ENCODE measurements at places on chromosomes 11 and 22. TPM values are rescaled to one million over a fixed set of nuclear protein-coding genes. Genes with fewer than 3 reads are reported as not detected.

Gene CYB561A3
- 12.6 TPM for polyA plus RNA-seq

Gene FGF3
- polyA plus RNA-seq, result not detected

Gene GGT5
- 3.6 TPM for polyA plus RNA-seq

Gene ARHGAP20
- polyA plus RNA-seq, result 0.35 TPM

Gene ACER3
- 9.8 TPM for polyA plus RNA-seq

Gene COMT
- 33.2 TPM for polyA plus RNA-seq

Gene LRP4
- 15.9 TPM for polyA plus RNA-seq

Gene CADM1
- 149 TPM for polyA plus RNA-seq

Gene CATSPERZ
- 0.54 TPM for polyA plus RNA-seq

Gene MMP11
- polyA plus RNA-seq, result 61.1 TPM

Gene ACR
- not detected for polyA plus RNA-seq

Gene MYO7A
- polyA plus RNA-seq, result 0.25 TPM

Gene CRACR2B
- 113 TPM for polyA plus RNA-seq

Gene SPON1
- polyA plus RNA-seq, result 14.9 TPM

Gene GP1BB
- 83.2 TPM for polyA plus RNA-seq

Gene ALDH3B1
- polyA plus RNA-seq, result 0.66 TPM

Gene CARD10
- polyA plus RNA-seq, result 2.1 TPM

Gene PNPLA5
- polyA plus RNA-seq, result not detected

Gene MED15
- 45.3 TPM for polyA plus RNA-seq

Gene UPK3A
- polyA plus RNA-seq, result not detected

Gene CD3G
- not detected for polyA plus RNA-seq

Gene OR2D3
- polyA plus RNA-seq, result 0.51 TPM

Gene CCDC85B
- 96.5 TPM for polyA plus RNA-seq

Gene CLDN25
- not detected for polyA plus RNA-seq

Gene C22orf39
- polyA plus RNA-seq, result 117 TPM

Gene FANCF
- 14.5 TPM for polyA plus RNA-seq

Gene MB
- polyA plus RNA-seq, result 1,030 TPM

Gene MOGAT2
- polyA plus RNA-seq, result not detected

Gene RASL10A
- polyA plus RNA-seq, result 3.5 TPM

Gene TMPRSS5
- polyA plus RNA-seq, result 0.96 TPM

Gene MUC2
- polyA plus RNA-seq, result not detected

Gene BTBD18
- 1.5 TPM for polyA plus RNA-seq

Gene GRM5
- polyA plus RNA-seq, result not detected

Gene ENTHD1
- not detected for polyA plus RNA-seq

Gene TNNT3
- polyA plus RNA-seq, result 0.92 TPM

Gene OR2AG1
- polyA plus RNA-seq, result 0.09 TPM

Gene POTEH
- polyA plus RNA-seq, result not detected

Gene HEPN1
- not detected for polyA plus RNA-seq

Gene XRRA1
- polyA plus RNA-seq, result 20.2 TPM

Gene C11orf16
- polyA plus RNA-seq, result not detected

Gene UBE2L3
- polyA plus RNA-seq, result 118 TPM

Gene CRYAB
- 91.8 TPM for polyA plus RNA-seq

Gene MRGPRF
- 9.7 TPM for polyA plus RNA-seq

Gene CHRM1
- 1.6 TPM for polyA plus RNA-seq

Gene LRRC10B
- 0.65 TPM for polyA plus RNA-seq

Gene FOSL1
- not detected for polyA plus RNA-seq

Gene BIK
- polyA plus RNA-seq, result 65.4 TPM

Gene OR5P2
- polyA plus RNA-seq, result not detected

Gene RIMBP3C
- 0.32 TPM for polyA plus RNA-seq

Gene CDC42BPG
- 2.2 TPM for polyA plus RNA-seq

Gene BTG4
- not detected for polyA plus RNA-seq

Gene DUSP8
- 0.59 TPM for polyA plus RNA-seq

Gene LYVE1
- polyA plus RNA-seq, result not detected

Gene CASP4
- 0.78 TPM for polyA plus RNA-seq

Gene MMP27
- polyA plus RNA-seq, result not detected

Gene SLC6A5
- polyA plus RNA-seq, result not detected

Gene PRODH
- 3.4 TPM for polyA plus RNA-seq

Gene RTN4R
- 5.2 TPM for polyA plus RNA-seq

Gene YPEL1
- 39.8 TPM for polyA plus RNA-seq

All from cardiac muscle cell (in vitro differentiated cells and primary cell).